ENCODE measurements at places on chromosomes 16 and 17.

GRCh38 chr16:56600398-56600999 is 7.9 kb upstream of the MT2A start:
- peak; percentile 19 for DNase-seq

DNA sequence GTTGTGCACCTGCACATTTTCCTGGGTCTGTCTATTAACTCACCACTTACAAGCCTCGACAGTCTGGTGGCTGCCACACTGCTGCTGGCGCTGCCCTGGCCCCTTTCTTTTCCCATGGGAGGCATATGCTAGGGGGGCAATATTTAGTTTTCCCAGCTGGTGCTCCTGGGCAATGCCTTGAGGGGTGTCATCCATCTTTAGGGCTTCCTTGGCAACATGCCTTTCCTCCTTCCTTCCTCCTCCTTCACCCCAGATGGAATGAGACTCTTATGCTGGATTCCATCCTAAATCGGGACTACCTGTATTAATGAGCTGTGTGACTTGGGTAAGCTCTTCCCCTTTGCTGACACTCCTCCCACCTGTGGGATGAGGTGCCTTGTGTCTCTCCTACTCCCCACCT is 64.8 kb upstream of the CDC42EP4 start:
- no peak for DNase-seq

DNA sequence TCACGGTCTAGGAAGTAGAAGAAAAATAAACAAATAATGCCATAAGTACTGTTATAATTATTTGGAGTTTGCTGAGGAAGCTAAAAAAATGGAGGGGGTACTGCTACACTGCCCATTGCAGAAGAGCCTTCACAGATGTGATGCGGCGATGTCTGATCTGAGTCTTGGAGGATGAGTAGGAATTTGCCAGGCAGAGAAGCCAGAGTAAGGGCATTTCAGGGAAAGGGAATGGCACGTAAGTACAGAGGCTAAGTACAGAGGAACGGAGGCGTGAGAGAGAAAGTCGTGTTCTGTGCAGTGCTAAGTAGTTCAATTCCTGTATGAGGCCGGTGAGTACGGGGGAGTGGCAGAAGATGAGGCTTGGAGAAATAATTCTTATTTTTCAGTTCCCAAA is 741 bp upstream of the GRB2 start:
- DNase-seq = no peak

- no peak for DNase-seq
Observed at GRCh38 chr17:63124536-63124935, 158.5 kb downstream of the TANC2 start.

GRCh38 chr16:10558305-10558704 is 22.1 kb downstream of the EMP2 start:
- DNase-seq = no peak

- no peak for DNase-seq
Observed at GRCh38 chr16:2512735-2513404, 882 bp upstream of the ATP6V0C start.

DNA sequence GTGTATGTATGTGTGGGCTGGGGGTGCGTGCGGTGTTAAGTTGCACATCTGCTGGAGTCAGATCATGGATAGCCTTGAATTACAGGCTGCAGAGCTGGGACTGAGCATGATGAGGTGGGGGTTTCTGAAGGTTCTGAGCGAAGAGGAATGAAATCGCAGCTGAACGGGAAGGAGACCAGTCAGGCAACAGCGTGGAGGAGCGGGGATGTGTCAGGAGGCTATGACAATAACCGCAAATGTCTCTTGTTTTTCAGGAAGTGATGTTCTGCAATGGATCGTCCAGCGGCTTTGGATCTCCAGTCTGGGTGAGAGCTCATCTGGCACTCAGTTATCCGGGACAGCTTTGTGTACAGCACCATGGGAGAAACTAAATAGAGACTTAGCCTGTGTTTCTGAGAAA is 20.9 kb downstream of the RGS9 start:
- no peak for DNase-seq

DNA sequence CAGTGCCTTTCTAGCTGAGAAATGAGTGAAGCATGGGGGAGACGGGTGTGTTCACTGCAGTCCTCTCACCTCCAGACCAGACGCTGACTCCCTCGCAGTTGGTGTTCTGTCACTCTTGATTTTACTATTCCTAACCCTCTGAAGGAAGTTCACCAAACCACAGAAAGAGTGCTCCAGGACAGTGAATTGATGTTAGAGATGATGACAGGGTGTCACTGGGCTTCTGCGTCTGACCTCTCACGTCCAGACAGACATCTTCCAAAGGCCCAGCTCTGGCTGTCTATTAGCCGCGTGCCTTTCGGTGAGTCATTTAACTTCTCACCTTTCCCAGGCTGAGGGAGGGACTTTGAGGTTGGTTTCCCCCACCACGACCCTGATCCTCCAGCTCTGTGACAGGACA is 8.2 kb downstream of the CRAMP1 start:
- no peak for DNase-seq

DNA sequence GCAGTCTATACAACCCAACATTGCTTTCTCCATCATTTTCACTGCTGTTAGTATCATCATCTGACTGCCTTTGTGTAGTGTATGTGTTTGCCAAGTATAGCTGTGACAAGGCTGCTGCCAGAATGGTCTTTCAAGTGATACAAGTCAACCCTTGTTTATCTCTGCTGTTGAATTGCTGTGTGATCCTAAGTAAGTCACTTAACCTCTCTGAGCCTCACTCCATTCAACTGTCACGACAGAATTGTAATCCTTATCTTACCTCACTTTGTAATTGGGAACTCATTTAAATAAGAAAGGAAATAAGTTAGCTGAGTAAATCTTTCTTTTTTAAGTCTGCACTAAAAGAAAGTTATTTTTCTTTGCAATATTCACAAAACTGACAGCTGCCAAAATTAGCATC is 340.6 kb downstream of the CA10 start:
- no peak for DNase-seq

GRCh38 chr16:68040506-68041288 is 17.6 kb downstream of the DUS2 start:
- peak; percentile 65 for DNase-seq

GRCh38 chr17:56624309-56624708 is 30.8 kb downstream of the NOG start:
- DNase-seq = no peak

DNA sequence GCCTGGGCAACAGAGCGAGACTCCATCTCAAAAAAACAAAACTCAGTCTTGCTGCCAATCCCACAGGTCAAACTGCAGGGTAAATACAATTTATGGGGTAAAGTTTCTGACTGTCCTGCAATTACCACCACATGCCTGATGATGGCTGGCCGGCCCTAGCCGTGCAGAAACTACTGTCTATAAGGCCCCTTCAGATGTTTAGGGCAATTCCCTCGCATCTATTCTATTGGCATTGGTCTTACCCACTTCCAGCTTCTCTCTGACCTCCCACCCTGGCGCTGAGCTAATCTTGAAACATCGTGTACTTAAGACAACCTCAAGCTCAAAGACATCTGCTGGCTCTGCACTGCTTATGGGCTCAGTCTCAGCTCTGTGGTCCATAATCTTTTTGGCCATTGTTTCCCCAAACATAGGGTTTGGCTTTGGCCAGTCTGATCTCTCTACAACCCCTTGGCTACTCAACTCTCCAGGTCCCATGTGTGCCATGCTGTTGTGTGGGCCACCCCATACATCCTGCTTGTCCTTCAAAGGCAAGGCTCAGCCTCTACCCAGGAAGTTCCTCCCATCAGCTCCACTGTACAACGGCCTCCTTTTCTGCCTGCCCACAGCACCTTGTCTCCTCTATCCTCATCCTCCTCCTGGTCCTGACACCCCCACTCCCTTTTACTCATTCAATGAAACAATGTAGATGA is 16.6 kb downstream of the MAP3K14 start:
- DNase-seq = no peak

DNA sequence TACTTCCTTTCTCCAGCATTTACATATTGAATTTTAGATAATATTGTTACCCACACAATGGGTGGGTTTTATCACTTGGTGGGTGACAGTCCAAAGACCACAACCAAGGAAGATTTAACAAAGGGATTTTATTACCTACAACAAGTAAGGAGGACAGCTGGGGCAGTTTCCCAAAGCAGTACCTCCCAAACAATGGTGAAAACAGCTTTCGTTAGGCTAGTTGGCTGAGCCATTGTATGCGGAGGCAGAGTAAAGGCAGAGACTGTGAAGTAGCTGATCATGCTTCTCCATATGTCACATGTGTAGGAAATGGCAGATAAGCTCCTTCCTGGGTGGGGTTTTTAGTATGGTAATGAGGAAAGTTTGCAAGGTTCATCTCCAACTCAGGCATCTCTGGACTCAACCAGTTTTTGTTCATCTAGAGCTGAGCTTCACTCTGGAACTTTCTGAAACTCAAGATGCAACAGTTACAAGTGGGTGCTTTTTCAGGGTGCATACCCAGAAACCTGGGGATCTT is 104.3 kb upstream of the PSMD7 start:
- DNase-seq = no peak

- no peak for DNase-seq
Observed at GRCh38 chr16:21950782-21951521, 2.2 kb upstream of the UQCRC2 start.

DNA sequence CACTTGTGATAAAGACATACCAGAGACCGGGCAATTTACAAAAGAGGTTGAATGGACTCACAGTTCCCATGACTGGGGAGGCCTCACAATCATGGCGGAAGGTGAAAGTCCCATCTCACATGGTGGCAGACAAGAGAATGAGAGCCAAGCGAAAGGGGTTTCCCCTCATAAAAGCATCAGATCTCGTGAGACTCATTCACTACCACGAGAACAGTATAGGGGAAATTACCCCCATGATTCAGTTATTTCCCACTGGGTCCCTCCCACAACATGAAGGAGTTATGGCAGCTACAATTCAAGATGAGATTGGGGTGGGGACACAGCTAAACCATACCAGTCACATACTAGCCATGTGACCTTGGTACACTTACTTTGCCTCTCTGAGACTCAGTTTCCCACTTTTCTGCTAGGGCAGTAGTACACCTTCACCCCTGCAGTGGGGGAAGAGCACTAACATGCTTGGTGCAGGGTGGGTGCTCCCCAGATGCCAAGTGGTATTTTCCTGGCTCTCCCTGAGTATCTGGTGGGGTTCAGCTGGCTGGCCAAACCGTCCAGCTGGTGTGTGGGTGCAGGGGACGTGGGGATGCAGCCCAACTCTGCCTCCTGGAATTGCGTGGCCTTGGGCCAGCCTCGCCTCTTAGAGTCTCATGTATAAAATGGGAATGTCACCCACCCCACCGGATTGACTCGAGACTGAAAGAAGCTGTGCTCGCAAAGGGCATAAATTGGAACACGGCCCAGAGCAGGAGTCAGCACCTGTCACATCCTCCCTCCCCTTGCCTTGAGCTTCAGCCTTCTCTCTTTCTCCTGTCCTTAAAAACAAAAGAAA is 364.1 kb downstream of the CPPED1 start:
- no peak for DNase-seq

DNA sequence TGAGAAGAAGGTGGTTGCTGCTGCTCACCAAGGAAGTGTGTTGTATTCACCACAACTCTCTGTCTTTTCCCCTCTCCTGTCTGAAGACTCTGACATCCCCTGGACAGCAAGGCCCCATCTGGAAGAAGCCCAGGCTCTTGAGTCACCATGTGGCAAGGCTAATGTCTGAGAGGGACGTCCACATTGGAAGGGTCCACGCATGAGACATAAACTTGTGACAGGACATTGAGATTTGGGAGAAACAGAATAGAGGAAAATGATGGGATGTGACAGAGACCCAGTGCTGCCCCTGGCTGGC is 176.5 kb downstream of the IRF8 start:
- DNase-seq = no peak

DNA sequence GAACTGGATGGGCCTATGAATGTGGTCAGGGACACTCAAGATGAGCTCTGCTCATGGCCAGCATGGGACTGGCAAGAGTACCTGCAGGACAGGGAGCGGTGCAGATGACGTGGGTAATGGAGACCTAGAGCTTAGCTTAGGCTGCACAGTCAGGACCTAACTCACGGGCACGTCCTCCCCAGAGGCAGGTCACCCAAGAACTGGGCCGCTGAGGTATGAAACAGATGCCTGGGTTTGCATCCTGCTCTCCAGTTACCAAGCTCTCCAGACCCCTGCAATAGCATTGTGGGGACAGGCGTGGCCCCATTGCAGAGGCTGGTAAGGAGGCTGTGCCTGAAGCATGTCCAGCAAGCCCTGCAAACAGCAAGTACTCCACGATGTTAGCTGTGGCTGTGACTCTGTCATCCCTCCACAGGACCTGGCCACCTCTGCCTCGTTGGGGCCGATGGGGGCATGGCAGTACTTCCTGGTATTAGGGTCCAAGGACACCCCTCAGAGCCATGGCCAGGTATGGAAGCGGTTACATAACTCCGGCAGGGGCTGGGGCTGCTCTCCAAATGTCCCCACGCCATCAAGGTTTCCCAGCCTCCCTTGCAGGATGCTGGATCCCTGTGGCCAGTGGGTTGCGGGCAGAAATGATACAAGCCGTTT is 37.5 kb upstream of the RBFOX3 start:
- DNase-seq = no peak

GRCh38 chr17:55117164-55117563 is 147.6 kb upstream of the HLF start:
- no peak for DNase-seq

DNA sequence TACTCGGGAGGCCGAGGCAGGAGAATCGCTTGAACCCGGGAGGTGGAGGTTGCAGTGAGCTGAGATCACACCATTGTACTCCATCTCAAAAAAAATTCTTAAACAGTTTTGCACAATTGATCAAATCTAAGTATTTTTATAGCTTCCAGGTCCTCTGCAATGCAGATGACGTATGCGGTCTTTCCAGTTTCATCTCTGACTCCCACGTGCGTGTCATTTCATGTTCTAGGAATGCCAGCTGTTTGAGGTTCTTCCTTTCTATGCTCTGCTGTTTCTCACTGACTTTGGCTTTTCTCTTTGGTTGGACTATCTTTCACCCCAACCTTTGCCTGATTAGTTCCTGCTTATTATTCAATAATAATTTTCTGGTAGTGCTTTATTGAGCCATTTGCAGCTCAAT is 16.2 kb downstream of the CHP2 start:
- no peak for DNase-seq

DNA sequence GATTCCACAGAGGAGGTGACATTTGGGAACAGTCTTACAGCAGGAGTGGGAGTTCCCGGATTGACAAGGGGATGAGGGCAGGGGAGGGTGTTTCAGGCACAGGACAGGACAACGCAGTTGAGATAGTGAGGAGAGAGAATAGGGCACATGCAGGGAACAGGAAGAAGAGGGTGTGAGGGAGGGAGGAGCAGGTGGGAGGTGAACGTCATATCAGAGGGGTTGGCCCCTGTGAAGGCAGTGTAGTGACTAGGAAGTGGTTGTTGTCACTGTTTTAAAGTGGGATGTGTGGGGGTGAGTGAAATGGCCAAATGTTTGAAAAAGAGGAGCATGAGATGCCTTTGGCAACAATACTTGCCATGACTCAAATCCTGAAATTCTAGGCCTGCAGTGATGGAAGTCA is 12.2 kb downstream of the PRKCB start:
- no peak for DNase-seq

GRCh38 chr17:64004903-64005733 is 7.0 kb downstream of the PRR29 start:
- DNase-seq = no peak

DNA sequence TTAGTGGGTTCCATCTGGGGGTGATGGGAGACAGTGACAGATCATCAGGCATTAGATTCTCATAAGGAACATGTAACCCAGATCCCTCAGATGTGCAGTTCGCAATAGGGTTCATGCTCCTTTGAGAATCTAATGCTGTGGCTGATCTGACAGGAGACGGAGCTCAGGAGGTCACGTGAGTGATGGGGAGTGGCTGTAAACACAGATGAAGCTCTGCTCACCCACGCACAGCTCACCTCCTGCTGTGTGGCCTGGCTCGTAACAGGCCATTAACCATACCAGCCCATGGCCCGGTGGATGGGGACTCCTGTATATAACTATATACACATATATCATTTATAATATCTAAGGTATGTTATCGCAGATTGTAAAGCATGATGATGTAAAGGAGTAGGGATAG is 214.2 kb downstream of the MAF start:
- no peak for DNase-seq
